Bronchus fibroblast of lung (primary cell): ENCODE measurements at places on chromosomes 1 and 21. TPM values are rescaled to one million over a fixed set of nuclear protein-coding genes. Genes with fewer than 3 reads are reported as not detected.

The DCLRE1B gene
- 8.6 and 11.3 TPM in 2 replicates for total RNA-seq

The OR2L2 gene
- total RNA-seq = not detected in 2 replicates

The FALEC gene
- total RNA-seq = not detected in 2 replicates

The C1orf216 gene
- 9.7 and 9.9 TPM in 2 replicates for total RNA-seq

The PRDM2 gene
- 6.2 and 7.3 TPM in 2 replicates for total RNA-seq

The DLGAP3 gene
- under 0.01 and 0.45 TPM in 2 replicates for total RNA-seq

The MYBPHL gene
- total RNA-seq = not detected in 2 replicates

The TDRD5 gene
- total RNA-seq = not detected in 2 replicates
